ENCODE measurements at places on chromosomes 4 and X.

DNA sequence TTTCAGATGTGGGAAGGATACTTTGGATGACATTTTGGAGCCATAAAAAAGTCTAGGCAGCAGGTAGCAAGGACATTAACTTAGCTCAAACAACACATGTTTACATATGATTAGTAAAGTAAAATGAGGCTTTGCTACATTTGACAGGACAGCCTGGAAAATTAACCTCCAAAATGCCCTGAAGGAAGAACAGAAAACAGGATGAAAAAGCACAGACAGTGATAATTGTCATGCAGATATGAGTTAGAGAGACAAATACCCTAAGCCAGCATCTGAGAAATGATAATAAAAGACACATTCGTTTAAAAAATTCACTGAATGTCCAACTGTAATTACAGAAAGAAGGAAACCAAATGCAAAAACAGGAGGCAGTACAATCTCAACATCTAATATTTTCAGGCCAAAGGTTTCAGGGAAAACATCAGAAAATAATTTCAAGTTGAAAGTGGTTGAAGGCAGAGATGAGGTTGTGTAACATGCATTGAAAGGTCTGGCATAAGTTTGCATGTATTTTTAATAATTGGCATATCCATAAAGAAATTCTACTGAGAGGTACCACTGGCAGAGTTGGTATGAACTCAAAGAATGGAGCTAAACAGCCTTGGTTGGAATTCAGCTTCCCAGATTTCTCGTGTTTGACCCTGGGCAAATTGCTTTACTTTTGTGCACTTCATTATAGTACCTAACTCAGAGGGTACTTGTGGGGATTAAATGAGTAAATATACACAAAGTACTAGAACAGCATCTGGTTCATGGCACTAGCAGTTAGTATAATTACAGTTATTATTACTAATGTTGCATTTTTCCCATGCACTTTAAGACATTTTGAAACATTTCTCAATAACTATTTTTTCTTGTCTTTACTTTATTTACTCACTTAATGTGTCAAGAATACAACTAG is 54.4 kb upstream of the MAP9 start:
- DNase-seq, result no peak

DNA sequence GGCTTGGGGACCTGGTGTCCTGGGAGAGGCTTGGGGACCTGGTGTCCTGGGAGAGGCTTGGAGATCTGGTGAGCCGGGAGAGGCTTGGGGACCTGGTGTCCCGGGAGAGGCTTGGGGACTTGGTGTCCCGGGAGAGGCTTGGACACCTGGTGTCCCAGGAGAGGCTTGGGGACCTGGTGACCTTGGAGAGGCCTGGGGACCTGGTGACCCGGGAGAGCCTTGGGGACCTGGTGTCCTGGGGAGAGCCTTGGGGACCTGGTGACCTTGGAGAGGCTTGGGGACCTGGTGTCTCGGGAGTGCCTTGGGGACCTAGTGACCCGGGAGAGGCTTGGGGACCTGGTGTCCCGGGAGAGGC is 12.6 kb downstream of the SHOX start:
- no peak for DNase-seq

GRCh38 chr4:61201961-61202637 is 2.0 kb downstream of the ADGRL3 start:
- DNase-seq, result no peak

DNA sequence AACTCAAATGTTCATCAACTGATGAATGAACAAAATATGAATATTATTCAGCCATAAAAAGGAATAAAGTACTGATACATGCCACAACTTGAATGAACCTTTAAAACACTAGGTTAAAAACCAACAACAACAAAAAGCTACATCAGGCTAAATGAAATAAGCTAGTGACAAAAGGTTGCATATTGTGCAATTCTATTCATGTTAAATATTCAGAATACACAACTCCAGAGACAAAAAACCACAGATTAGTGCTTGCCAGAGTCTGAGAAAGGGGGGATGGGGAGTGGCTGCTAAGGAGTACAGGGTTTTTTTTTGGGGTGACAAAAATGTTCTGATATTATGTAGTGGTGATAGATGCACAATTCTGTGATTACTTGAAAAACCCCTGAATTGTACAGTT is 58.5 kb downstream of the HAUS3 start:
- DNase-seq, result no peak

DNA sequence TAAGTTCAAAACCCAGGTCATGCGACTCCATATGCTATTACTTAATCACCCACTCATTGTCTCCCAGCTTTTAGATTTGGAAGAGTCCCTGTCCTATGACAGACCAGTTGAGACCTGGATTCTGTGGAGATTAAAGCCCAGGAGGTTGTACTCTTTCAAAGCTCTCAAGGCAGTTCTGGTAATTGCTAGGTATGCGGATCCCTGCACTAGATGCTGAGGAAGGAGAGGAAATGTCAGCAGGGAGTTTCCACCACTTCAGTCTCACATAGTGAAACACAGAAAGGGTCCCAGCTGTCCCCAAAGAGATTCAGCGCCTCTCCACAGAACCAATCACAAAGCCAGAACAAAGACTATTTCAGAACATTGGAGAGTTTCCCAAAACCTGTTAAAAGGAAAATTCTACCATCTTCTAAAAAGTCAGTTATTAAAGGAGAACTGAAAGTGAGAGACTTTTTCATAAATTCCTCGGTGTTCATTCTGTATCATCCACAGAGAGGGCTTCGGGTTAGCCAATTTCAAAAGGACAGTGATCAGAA is 53.4 kb downstream of the IRF2 start:
- DNase-seq, result no peak

GRCh38 chrX:24306440-24306839 is 7.4 kb downstream of the SUPT20HL2 start:
- DNase-seq, result no peak

- no peak for DNase-seq
Measured at GRCh38 chrX:136193771-136194170, 46.4 kb downstream of the FHL1 start.

DNA sequence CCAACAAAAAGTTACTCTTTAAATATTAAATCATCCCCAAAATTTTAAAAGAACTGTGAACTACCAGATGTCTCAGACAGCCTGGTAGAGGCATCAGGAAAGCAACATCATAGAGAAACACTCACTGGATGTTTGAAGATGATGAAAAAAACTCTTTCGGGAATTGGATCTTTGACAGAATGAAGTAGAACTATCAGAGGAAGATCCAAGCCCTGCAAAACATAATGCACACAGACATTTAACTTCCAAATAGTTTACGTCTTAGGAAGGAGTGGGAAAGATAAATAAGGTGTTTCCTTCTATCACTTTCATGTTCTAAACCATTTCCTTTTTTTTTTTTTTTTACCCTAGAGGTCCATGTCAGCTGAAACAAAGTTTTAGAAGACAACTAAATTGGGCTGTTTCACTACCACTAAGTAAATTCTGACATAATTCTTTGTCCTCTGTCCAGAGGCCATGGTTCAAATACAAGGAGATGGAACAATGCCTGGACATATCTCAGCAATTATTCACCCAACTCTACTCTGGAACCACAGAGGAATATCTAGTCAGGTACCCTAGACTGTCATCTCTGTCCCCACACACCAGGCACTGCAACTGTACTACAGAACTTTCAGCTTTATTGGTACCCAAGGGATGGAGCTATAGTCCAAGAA is 217.7 kb upstream of the INTU start:
- DNase-seq, result no peak

DNA sequence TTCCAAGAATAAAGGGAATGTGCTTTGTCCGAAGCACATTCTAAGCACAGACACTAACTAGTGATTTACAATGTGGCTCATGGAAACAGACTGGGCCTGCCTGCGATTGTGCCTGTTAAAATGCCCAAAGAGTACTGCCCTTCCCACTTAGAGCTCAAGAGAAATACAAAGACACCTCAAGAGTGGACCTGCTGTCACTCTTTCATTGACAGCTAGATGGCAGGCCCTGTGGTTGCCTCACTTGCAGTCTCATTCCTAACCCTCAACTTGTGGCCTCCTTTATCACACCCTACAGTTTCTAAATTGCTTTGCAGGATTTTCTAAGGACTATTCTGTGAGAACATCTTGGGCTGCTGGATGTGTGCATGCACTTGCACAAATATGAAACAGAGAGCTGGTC is 331.0 kb upstream of the EMCN start:
- no peak for DNase-seq

DNA sequence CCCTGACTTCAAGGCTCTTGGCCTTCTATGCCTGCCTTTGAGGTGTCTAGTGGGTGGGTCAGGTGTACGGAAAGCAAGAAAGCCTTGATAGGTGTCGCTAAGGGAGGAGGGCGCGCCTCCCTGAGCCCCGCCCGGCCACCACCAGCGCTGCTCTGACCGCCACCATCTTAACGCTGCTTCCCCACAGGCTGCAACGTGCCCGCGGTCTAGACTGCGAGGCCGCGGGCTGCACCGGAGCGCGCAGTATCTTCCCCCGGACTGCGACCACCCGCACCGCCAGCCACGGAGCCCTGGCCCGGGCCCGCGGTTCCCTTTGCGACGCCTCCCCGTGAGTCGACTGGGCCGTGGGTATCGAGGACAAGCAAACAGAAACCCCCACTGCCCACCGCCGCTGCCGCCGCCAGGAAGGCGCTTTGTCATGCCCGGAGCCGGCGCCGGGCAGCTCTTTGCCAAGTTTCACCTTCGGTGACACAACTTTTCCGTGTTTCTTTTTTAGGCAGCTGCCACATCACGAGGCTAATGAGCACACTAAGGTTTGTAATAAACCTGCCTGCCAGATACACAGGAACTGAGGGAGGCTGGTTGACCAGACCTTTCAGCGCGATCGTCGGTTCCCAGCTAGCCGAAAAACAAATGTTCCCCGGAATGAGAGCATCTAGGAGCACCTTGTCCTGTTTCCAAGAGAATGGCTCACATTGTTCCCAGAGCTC is 335.8 kb upstream of the F9 start:
- no peak for DNase-seq

GRCh38 chr4:11426731-11427120 is 2.0 kb downstream of the HS3ST1 start:
- no peak for DNase-seq

DNA sequence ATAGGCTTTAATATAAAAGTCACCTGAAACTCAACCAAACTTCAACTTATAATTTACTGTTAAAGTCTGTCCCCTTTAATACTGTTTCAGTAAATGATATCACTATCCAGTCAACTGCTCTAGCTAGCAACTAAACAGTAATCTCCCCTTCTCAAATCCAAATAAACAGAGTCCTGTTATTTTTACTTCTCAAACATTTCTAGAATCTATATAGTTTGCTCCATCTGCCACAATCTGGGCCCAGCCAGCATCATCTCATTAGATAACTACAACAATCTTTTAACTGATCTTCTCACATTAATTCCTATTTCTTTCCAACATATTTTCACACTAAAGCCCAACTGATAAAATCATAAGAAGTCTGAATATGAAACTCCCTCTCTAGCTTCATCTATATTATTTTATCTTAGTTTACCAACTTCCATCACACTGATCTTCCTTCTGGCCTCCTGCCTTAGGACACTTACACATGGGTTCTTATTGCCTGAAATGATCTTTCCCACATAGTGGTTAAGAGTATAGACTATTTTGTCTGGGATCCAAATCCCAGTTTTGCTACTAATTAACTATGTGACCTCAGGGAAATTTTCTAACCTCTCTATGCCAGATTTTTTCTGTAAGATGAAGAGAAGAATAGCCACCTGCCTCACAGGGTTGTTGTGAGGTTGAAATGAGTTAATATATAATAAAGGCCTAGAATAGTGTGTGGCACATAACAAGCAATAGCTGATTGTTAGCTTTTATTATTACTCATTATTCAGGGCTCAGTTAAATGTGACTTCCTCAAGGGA is 18.6 kb downstream of the TBCK start:
- DNase-seq, result no peak

DNA sequence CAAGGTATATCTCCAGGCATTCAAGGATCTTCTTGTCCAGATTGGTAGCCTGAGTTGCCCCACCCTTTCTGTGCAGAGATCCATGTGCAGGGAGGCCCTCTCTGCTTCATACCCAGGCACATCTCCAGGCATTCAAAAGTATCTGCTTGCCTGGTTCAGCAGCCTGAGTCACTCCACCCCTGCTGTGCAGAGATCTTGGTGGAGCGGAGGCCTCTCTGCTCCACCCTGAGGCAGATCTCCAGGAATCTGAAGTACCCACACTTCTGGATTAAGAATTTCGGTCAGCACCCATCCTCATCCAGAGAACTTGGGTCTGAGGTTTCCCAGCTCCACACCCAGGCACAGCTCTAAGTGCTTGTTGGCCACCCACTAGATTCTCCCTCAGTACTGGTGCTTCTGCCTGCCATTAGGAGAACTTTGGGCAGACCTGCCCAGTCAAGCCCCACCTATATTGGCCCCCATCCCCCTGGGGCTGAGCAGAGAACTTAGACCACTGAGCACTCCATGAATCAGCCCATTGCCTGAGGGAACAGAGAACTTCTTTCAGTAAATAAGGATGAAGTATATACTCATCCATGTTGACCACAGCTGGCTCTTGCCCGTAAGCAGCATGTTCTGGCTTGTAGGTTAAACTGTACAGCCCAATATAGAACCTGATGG is 199.5 kb upstream of the ZCCHC13 start:
- DNase-seq, result no peak

DNA sequence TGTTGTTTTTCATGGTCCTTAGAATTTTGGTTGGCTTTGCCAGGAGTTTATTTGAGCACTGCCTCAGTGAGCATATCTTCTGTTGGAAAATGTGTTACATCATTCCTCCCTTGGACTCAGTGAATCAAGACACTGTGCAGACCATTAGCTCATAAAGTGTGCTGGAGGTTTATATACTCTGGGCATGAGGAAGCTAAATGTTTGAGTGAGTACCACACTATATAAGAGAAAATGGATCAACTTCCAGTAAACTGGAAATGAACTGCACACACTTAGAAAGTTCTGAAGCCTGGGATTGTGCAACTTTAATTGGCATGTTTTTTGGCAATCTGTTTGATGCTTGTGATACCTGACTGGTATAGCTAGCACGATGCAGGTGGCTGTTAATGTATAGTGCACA is 75.9 kb downstream of the LIMCH1 start:
- DNase-seq, result no peak

DNA sequence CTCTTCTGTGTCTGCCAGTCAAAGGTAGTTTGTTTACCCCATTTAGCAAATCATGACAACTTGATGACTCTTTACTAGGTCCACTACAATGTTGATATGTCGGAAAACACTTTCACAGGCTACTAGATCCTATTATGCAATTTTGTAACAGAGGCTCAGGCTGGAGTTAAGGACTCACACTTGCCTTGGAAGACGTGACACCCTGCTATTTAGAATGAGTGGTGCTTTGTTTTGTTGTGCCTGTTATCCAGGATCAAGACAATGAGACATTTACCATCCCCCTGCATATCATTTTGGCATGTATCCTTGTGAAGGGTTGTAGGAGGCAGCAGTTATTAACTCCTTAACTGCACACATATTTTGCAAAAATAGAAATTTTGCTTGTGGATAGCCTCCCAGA is 263.7 kb downstream of the IL1RAPL1 start:
- no peak for DNase-seq

GRCh38 chr4:152278172-152278504 is 257.8 kb downstream of the FBXW7 start:
- no peak for DNase-seq

- no peak for DNase-seq
Measured at GRCh38 chr4:5370286-5370685, 319.0 kb downstream of the STK32B start.
